GM12865 (cell line): ENCODE measurements at places on chromosomes 16 and 17.
A peak's percentile ranks its signal among the peaks of the same experiment; 100 is the strongest.

GRCh38 chr17:81249223-81250040 is 10.3 kb downstream of the NDUFAF8 start:
- no peak for DNase-seq

GRCh38 chr16:28528463-28528867 is 10.3 kb downstream of the NUPR1 start:
- DNase-seq, result no peak

- DNase-seq, result peak; percentile 48
Measured at GRCh38 chr17:6269478-6269877, 165.4 kb downstream of the AIPL1 start.

- no peak for DNase-seq
Measured at GRCh38 chr17:49496867-49497147, 1.7 kb downstream of the NGFR start.

- no peak for DNase-seq
Measured at GRCh38 chr17:79617304-79617703, 6.5 kb upstream of the RBFOX3 start.
